ENCODE measurements at places on chromosomes 1 and 21.

DNA sequence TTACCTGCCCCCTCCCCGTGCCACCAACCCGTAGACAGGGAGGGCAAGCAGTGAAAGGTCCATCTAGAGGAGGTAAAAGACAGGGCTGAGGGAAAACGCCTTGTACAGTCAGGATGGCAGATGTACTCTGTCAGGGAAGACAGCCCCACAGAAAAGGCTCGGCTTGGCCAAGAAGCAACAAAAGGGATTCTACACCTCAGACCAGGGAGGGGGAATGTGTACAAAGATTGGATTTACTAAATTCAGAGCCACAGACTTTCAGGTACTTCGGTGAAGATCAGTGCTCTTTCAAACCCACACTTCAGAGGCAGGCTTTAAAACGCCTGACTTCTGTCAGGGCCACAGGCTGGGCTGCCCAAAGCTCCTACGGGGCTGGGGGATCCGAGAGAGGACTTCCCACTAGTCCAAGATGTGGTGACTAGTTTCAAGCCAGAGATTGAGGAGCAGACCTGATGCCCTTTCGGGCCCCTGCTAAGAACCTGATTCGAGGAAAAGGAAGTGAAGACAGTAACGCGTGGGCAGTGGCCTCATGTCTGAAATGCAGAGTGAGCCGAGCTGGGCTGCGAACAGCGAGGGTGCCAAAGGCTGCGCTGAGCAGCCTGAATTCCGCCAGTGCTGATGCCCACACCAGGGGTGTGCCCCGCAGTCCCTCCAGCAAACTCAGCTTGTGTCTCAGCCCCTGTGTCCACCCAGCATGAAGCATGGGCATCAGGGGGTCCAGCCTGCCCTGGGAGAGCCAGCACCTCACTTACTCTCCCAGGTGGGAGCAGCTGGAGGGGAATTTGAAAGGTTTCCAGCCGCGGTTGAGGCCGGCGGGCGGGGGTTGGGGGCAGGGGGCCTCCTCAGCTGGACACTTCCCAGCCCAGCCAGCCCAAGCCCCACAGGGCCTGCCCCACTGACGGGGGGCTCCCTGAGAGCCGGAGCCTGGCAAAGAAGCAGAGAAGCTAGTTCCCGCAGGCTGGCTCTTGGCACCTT, 36.2 kb downstream of the KIAA1614 start:
- no peak for DNase-seq

DNA sequence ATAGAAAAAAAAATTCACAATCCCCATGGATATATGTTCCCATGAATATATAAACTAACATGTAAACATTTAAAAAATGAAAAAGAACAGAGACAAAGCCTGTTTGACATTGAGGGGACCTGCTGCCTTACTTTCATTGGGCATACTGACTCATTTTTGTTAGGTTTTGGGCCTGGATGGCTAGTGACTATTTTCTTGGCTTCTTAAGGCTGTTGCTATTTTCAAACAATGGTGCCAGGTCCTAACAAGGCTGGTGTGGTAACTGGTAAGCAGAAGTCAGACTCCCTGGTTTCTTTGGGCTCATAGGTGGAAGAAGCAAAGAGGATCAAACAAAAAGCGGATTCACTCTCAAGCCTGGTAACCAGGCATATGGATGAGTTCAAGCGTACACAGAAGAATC, 51.0 kb downstream of the LAMC2 start:
- no peak for DNase-seq

DNA sequence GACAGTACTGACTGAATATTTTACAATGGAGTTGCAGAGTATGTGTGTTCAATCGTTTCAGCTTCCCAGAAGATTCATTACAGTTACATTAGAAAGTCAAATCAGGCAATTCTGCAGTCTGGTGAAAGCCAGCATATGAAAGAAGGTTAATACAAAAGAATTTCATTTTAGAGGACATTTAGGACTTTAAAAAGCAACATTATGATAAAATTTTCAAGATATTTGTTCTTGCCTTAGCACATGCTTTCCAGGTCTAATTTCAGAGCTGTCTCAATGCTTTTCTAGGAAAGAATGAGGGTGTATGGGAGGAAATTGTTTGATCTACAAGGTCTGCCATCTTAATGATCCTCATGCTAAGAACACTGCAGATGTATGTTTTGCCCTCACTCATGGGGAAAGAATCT, 63.2 kb downstream of the RERE start:
- DNase-seq = no peak

DNA sequence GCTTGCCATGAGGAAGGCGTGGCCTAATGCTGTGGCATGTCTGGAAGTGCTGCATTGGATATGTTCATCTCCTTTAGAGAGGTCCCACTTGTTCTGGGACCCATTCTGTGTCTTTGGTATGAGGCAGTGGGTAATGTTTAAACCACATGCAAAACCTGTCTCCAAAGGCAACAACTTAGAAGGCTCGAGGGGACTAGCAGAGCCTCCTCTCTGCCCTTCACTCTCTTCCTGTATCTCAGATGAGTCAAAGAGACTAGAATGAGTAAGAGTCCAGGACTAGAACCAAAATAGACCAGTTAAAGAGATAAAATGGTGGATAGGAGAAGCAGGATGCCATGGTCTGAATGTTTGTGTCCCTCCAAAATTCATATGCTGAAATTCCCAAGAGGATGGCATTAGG, 220.8 kb upstream of the KIAA0040 start:
- DNase-seq = no peak

- DNase-seq = no peak
Measured at GRCh38 chr21:29318354-29318753, 19.6 kb downstream of the BACH1 start.

- no peak for DNase-seq
Measured at GRCh38 chr1:163093169-163093568, 24.0 kb downstream of the RGS4 start.

GRCh38 chr1:54370287-54370989, 35.8 kb downstream of the SSBP3 start:
- no peak for DNase-seq

DNA sequence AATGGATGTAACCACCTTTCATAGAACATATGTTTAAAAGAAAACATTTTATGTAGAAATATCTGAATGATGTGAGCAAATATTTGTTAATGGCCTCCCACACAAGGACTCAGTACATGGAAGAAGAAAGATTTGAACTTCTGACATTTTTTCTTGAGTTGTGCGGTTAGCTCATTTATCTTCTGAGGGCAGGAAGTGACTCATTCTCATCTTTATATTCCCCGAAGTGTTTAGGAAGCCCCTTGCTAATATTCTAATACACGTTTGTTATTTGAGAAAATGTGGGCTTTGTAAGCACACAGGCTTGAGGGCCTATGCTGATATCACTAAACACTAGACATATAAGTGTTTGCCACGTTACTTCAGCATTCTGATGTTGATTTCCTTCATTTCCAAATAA, 392.5 kb upstream of the PTBP2 start:
- no peak for DNase-seq

DNA sequence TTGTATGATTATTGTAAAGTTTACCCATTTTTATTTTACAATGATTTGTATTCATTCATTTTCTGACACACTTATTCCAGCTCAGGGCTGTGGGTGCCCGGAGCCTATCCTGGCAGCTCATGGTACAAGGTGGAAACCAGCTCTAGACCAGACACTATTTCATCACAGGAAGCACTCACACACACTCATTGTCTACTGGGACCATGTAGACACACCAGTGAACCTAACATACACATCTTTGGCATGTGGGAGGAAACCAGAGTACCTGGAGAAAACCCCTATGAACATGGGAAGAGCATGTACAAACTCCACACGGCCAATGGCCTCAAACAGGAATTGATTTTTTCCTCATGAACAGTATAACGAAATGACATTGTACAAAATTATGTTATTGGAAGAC, 2.4 kb downstream of the DTL start:
- DNase-seq = no peak

DNA sequence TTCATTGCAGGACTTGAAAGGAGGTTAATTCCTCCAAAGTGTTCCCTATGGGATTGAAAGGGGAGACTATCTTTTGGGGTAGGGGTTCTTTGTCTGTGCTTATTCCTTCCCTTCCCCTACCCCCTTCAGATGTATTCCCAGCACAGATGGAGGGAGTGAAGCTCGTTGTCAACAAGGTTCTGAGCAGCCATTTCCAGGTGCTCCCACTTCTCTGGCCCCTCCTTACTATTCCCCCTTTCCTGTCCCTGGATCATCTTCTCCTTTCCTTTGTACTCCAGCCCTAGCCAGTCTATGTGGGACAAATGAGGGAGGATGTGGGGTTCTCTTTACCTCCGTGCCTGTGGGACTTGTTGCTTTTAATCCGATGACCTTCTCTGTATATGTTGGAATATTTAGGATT, 899 bp downstream of the TOMM40L start:
- DNase-seq = no peak

DNA sequence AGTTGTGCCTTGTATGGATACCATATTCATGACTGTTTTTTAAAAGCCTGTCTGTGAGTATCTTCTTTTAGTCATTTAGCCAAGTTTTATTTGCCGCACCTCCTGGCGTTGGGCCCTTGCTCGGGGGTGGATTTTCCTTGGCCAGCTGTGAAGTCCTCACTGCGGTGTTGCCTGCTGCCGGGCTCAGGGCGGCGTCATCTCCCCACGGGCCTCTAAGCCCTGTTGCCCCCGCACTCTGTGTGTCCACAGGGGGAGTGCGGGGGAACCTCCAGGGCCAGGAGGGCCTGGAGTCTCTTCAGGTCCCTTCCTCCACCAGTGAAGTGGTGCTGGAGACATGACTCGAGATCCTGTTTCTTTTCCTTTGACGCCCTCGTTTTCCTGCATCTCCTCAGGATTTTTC, 65.8 kb upstream of the DIP2A start:
- DNase-seq = no peak

- DNase-seq = no peak
Measured at GRCh38 chr1:56638248-56638647, 6.9 kb upstream of the PRKAA2 start.

DNA sequence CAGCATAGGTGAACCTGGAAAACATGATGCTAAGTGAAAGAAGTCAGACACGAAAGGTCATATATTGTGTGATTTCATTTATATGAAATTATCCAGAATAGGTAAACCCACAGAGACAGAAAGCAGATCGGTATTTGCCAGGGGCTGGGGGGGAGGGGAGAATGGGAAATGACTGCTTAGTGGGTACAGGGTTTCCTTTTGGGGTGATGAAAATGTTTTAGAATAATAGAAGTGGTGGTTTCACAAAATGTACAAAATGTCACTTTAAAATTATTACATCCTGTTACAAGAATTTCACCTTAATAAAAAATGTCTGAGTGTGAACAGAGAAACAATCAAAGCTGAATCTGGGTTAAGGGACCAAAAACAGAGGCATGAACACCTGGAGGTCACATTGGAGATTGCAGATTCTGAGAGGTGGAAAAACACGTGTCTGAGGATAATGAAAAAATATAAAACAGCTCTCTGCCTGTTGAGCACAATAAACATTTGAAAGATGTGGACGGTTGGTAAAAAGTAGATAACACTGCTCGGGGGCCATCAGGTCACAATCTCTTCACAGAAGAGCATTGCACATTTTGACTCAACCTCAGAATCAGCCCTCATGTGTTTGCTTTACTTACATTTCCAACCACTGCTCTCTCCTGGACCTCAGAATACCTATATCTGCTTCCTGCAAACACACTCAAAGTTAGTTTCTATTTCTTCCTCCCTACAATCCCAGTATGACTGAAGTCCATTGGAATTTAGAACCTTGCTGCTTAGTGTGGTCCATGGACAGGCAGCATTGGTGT, 3.2 kb downstream of the SLAMF6 start:
- no peak for DNase-seq

DNA sequence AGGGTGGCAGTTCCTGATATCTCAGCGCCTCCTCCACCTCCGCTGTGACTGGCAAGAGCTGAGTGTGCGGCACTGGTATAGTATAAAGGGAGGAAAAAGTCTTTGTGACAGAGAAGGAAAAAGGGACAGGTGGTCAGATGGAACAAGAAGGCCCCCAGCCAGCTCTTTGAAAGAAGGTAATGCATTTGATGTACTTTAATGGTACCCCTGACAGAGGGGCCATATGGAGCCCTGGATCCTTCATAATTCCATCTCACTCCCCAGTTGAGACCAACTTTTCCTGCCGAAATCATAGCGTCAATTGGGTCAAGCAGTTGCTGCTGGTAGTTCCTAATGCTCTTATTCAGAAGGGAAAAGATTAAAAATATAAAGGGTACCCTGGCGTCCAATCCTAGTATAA, 198.2 kb downstream of the ZNF326 start:
- no peak for DNase-seq

DNA sequence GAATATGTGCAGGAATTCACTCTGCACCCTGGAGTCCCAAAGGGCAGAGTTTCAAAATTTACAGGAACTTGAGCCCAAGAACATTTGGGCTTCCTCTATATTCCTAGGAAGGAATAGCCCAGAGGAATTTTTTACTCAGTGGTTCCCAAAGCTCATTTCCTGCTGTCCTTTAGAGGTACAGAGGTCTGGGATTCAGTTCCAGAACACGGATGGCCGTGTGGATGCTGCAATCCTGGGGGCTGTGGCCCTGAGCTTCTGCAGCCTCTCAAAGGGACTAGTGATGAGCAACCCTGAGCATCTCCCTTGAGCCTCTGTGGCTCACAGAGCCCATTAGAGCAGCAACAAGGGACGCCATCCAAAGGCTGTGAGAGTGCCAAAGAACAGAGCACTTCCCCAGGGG, 10.1 kb upstream of the RHOU start:
- no peak for DNase-seq

DNA sequence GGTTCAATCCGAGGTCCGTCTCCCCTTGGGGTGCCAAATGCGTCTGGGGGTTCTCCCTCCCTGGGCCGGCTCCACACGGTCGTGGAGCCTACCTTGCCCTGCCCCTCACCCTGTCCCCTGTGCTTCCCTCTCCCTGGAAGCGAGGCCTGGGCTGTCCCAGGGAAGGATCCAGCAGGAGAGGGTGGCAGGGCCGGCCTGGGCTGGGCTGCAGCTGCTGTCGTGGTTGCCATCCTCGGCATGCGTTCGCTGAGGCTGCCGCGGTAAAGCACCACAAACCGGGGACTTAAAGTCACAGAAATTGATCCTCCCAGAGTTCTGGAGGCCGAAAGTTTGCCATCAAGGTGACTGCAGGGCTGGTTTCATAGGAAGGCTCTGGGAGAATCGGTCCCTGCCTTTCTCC, 123.0 kb upstream of the TMPRSS2 start:
- no peak for DNase-seq

DNA sequence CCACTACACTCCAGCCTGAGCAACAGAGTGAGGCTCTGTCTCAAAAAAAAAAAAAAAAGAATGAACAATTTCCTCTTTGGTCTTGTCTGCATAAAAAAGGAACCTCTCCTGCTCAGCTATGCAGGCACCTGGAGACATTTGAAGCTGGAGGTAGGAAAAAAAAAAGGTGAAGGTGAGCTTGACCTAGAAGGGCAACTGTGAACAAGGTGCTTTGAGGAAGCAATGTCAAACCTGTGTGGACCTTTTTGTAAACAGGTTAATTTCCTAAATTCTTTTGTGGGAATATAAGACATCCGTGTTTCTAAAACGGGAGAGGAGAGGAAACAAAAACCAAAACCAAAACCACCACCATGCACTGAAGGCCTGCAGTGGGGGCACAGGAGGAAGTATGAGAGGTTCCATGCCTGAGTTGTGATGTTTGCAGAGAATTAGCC, 77.5 kb downstream of the SLC45A1 start:
- DNase-seq = no peak
